Stimulated activated CD4-positive, alpha-beta T cell treated with anti-CD3 and anti-CD28 coated beads, TNF-alpha, amount 100 ng/mL, for 1 hour (primary cell): ENCODE measurements at places on chromosomes 5 and 9.

DNA sequence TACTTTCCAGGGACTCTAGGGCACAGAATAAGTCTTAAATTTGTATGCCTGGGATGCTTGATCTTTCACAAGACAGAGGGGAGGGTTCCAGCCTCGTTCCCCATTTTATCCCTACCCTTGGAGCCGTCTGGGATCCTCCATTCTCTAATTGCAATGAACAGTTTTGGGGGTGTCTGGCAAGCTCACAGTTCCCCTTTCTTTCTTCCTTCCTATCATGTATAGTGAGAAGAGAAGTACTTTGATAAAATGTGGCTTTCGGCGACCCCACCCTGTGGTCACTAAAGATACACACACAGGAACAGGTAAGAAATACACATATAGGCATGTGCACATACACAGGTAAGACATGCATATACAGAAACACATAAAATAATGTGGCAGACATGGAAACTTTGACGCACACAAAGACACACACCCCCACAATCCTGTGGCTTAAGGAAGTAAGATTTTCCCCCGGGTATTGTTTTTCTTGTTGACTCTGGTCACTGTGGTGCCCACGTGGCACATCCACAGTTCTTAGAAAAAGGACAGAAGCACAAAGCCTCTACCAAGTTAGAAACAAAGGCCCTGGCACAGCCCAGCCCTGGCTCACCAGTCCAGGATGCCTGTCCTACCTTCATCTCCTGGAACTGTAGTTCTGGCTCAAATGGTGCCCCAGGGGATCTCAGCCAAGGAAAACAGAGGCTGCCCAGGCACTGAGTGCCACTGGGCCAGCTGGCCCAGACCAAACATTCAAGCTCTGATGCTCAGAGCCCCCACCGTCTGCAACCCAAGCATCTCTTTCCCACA is 6.3 kb upstream of the SMU1 start:
- no peak for DNase-seq

- DNase-seq, result no peak
Measured at GRCh38 chr5:148382961-148383360, 797 bp upstream of the FBXO38 start.

DNA sequence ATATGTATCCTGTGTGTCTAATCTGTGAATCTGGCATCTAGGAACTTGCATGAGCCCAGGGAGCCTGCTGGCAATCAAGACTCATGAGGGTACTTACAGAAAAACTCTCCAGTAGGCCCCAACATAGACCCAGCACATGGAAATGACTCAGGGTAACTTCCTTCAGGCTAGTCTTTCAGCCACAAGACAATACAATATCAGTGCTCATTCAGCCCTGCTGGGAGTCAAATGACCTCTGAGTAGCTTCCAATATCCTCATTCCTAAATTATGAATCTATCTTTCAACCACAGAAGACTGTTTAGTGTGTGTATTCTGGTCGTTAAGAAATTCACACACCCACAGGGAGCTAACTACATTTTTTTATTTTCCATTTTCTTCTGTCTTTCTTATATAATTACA is 1273.0 kb downstream of the EFNA5 start:
- no peak for DNase-seq

DNA sequence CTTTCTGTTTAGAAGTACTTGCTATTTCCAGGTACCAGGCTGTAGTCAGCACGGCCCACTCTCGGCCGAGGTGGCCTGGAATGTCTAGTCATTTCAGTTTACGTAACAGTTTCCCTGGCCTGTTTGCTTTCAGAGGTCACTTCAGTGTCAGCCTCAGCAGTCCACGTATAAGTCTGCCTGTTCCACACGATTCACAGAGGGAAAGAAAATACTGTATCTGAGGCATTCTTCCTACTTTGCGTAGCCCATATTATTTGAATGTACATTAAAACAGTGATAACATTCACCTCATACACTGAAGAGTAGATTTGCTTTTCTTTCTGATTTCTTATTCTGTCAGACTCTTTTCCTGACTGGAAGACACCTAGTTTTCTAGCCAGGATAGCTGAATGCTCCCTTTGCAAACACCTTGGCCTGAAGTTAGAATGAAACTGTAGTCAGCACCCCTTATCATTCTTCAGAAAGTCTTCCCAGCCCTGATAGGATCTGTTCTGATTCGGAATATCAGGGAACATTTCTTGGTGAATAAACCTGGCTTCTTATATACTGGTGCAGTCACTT is 140.9 kb downstream of the AOPEP start:
- DNase-seq, result no peak

DNA sequence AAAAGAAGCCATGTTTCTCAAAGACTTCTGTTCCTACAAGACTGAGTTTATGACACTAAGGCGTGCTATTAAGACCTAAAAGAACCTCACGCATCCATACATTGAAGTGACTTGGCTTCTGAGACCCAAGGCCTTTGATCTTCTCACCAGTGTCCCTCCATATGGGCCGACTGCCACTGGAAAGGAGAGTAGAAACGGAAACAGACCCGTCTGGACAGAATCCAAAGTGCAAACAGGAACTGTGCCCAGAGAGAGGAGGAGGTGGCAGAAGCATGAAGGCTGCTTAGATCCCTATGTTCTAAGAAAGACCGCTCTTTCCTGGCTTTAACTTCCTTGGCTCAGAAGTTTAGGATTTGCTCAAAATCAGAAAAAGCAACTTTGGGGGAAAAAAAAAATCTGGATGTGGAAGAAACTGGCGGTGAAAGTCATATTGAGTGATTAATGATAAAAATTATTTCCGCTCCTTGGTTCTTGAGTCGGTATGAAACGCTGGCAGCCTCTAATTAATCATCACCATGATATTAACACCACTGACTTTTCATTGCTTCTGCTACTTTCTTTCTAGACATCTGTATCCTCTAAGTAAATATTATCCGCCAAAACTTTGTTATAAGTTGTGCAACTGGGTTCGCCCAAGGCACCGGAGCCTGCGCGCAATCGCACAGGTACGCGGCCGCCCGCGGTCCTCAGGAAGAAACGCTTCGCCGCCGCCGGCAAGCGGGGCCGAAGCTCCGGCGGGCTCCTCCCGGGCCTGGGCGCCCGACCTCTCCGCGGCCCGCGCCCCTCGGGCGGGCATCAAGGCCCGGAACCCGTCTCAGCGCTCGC is 726 bp downstream of the DAP start:
- no peak for DNase-seq

- DNase-seq, result no peak
Measured at GRCh38 chr5:108655750-108656450, 91.8 kb upstream of the FER start.

GRCh38 chr5:41918105-41918504 is 7.0 kb upstream of the FBXO4 start:
- DNase-seq, result no peak

- DNase-seq, result no peak
Measured at GRCh38 chr5:17438027-17438426, 60.0 kb upstream of the TAF11L2 start.

GRCh38 chr9:90909225-90909624 is 107.6 kb downstream of the SYK start:
- no peak for DNase-seq

DNA sequence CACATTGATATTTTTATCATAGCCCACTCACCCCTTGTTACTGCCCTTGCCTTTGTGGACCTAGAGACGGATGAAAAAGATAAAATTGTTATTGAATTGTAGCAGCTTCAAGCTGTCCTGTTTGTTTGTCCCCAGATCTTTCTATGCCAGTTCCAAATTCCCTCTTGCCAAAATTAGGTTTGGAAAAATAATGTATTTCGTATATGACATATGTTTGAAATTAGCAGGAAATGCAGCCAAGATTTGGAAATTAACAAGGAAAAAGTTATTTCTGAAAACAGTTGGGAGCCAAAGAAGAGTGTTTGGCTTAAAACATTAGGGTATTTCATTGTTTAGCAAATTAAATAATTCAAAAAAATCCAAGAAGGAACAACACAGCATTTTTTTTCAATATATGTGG is 33.5 kb downstream of the SPATA31D1 start:
- no peak for DNase-seq

DNA sequence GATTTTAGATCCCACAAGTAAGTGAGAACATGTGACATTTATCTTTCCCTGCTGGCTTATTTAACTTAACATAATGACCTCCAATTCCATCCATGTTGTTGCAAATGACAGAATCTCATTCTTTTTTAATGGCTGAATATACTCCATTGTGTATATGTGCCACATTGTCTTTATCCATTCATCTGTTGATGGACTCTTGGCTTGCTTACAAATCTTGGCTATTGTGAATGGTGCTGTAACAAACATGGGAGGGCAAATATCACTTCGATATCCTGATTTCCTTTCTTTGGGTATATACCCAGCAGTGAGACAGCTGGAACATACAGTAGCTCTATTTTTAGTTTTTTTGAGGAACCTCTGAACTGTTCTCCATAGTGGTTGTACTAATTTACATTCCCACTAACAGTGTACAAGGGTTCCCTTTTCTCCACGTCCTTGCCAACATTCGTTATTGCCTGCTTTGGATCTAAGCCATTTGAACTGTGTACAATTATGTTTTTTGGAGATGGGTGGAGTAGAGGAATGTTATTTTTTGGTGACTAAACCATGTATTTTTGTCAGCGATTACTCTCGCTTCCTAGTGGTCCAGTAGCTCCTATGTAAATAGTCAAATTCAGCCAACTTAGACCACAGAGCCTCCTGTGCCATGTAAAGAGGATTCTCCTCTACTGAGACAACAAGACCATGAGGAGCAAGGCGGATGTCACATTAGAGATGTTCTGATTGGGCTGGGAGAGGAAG is 60.6 kb downstream of the TNFSF15 start:
- DNase-seq, result no peak

DNA sequence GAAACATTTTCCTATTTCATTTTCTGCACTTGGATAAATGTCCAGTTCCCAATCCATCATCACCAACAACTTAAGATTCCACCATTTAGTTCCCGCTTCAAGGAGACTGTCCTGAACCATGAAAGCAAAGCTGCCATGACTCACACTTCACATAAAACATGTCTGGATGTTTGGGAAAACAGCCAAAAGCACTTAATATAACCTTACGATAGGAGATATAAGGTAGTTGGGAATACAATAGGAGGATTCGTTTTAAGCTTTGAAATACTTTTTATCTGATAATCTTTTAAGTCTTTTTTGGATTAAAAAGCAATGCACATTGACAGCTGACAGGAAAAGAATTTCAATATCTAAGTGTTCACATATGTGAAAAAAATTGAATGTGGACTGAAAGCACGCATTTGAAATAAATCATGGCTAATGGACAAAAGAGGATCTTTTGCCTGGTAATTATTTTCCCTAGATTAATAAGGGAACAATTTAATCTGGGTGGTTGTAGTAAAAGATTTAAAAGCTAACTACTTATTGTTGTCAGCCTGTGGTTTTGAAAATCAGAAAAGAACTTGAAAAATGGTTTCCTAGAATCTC is 17.3 kb upstream of the TGFBI start:
- no peak for DNase-seq

GRCh38 chr5:177368869-177369644 is 11.3 kb downstream of the RGS14 start:
- DNase-seq, result no peak

DNA sequence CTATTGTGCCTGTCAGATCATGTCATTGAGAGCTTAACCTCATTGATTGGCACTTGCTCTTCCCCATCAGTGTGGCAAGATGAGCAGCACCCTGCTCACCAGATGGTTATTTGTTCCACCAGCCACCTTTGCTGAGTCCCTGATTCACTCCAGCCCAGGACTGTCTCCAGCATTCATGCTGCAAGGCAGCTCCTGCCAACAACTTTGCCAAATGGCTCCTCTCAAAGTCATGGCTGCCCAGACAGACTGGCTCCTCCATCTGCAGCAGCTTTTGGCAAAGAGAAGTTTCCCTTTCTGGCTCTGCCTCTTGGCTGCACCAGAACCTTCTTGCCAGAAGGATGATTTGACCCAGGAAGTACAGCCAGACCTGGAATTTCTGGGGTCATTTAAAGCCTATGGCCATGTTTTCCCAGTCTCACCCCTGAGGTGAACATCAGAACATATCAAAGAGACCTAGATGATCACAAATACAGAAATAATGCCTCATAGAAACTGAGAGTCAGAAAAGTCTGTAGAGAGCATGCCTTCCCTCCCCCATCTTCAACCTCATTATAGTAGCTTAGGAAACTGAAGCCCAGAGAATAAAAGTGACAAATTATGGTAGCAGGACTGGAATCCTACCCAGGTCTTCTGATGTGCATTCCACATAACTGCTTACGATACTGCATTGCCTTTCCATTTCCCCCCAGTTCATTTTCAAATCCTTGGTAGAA is 10.4 kb downstream of the PPP2R2B start:
- no peak for DNase-seq
